NCI-H1417 (cell line): ENCODE measurements at places on chromosomes 1 and 21.

DNA sequence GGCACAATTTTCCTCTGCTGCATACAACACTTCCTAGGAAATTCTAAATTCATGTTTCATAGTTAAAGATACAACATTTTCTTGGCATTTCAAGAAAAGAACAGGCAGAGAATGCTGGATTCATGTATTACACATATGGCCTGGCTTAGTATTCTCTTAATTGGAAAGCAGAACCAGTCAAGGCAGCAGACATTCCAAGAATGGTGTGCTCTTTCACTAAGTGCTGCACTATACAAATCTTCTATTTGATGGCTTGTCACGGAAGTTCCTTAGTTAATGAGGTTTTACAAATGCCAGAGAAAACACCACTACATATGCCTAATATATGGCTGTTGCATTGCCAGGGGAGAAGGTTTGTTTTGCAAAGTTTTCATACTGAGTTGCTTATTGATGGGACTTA, 80.8 kb upstream of the DYNLT5 start:
- no peak for DNase-seq

DNA sequence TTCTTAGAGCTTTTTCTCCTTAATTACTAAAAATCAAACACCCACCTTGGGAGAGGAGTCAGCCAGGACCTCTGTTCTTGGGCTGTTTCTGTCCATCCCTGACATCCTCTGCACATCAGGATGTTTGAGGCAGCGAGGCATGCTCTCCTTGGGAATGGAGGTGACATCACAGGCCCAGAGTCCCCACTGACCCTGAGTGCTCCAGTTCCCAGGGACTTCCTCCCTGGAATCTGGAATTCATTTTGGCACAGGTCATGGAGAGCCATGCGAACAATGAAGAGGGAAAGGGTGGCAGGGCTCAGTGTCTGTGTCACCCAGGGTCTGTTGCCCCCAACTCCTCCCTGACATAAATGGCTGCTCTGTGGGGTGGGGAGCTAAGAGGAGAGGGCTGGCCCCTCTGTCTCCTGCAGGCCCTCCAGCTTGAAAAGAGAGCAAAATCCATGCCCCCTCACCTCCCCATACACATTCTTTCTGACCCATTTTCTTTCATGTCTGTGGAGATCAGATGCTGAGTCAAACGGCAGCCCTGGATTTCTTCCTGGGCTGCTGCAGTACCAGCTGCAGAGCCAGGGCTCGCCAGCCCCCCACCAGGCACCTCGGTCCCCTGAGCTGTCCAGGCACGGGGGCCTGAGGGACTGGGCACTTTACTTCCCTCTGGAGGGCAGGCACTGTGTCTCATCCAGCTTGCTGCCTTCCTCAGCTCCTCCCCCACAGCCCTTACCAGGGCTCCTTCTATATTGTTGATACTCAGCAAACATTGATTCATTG, 102.0 kb downstream of the NMNAT2 start:
- no peak for DNase-seq

DNA sequence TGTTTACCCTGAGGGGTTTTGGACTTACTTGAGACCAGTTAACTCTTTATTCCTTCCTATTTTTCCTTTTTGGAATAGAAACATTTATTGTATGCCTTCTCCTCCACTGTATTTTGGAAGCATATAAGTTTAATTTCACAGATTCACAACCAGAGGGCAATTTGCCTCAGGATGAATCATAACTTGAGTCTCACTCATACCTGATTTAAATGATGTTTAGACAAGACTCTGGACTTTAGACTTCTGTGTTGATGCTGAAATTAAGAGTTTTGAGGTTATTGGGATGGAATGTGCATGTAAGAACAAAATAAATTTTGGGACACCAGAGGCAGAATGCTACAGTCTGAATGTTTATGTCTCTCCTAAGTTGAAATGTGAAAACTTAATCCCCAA, 7.1 kb upstream of the ADAM30 start:
- no peak for DNase-seq

DNA sequence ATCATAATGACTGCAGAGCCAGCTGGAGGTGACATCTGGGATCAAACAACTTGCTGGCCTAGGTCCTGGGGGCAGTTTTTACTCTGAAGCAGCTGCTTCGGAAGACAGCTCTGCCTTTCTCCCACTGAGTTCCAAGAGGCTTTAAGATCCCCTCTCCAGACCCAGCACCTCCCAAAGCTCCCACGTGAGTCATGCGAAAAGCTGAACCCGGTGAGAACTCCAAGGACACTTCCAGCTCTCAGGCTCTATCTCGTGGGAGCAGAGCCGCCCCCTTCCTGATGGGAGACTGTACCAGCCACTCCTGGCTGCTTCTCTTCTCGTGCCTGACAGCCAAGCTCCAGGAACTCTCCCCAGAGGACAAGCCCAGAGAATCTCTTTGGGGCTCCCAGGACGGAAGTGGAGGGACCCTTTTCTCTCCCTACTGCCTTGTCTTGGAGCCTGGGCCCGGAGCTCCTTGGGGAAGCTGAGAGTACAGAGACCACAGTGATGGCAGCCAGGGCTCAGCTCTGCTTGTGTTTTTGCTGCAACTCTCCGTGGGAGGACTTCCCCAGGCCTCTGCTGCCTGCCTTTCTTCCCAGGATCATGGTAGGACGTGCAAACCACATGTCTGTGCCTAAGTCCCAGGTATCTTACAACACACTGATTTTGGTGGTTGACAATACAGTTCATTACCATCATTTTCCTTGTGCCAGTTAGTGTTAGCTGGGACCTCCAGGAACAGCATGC, 40.6 kb downstream of the STUM start:
- DNase-seq: no peak

DNA sequence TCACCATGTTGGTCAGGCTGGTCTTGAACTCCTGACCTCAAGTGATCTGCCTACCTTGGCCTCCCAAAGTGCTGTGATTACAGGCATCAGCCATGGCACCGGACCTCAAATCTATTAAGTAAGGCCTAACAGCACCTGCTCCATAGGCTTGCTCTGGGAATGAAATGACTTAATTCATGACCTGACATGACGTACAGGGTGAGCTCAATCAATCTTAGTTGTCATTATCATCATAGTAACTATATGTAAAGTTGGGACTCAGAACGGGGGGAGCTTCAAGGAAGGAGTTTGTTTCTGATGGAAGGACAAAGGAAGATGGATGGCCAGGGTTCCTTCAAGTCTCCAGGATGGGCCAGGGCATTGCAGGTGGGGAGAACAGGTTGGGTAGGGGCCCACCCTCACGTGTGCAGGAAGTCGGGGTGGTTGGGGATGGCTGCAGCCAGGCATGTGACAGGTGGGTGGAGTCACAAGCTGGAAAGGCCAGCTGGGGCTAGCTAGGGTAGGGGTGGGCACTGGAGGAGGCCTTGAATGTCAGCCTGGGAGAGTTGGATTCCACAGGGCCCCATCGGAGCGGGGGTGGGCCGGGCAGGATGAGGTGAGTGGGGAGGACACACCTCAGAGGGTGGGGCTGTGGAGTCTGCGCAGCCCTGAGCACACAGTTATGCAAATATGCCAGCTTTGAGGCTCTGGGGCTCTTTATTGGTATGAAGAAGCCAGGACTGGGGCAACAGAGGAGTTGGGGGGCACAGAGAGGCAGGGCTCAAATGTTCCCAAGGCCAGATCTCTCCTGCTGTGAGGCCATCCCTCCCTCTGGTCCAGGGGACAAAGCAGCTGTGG, 9.6 kb downstream of the TRIM62 start:
- DNase-seq: no peak

DNA sequence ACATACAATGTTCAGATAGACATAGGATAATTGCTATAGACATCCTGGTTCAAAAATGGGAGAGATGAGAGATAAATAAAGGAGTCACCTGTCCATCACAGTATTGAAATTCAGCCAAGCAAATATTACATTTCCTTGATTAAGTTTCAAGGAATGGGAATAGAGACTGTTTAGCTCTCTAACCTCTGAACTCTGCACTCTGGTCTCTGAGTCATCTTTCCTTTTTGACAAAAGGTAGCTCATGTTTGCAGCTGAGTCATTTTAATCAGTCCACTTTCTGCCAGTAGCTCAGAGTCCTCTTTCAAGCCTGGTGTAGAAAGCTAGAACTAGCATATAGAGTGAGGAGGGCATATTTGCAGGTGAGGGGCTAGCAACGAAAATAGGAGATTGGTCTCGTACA, 51.4 kb upstream of the GJA8 start:
- DNase-seq: no peak

DNA sequence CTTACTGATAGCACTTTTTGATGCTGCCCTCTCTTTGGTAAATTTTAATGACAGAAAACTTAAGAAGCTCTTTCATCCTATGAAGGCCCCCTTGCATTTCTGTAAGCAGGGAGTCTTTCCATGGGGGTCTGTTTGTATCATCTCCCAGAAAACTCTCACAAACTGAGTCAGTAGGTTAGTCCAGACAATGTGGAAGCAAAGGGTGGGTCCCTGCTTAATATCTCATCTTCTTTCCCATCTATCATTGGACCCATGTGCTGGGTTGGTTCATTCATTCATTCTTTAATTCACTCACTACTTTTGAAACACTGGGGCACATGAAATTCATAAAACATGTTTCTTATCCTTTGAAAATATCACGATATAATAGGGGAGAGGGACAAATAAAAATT, 164.3 kb downstream of the NTMT2 start:
- no peak for DNase-seq

DNA sequence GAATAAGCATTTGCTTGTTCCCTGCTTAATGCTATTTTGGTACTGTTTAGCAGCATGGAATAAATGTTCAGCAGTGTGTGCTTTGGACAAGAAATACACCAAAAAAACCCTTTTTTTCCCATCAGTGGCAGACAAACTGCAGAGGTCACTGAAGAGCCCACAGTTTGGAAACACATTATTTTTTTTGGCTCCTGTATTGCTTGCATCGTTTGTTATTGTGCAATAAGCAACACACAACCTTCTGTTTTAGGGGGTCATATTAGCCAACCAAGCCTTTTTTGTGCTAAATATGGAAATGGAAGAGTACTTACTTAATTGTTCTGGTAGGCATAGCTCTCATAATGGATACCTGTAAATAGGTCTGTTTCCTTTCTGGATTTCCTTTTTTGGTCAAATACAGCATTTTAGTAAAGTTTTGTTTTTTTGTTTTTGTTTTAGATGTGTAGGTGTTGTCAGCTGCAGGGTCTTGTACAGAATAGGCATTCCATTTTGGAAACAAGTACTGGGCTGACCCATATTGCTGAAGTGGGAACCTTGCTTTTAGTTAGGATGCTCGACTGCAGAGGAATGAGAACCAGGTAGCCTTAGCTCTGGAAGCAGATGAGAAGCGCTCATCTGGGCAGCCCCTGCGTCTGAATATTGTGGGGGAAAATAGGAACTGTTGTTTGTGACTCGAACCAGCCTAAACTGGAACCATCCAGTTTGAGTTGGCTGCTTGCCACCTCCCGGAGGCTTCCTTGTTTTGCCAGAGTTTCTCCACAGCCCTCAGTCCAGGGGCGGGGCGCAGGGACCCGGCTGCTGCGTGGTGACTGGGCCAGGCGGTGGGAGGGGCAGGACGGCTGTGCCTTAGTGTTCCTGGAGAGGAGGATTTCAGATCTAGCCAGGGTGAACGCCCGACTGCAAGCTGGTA, 38.4 kb downstream of the SPEN start:
- peak; percentile 83 for DNase-seq

- DNase-seq: no peak
Observed at GRCh38 chr1:151012684-151013471, 4.6 kb downstream of the PRUNE1 start.

- peak; percentile 56 for DNase-seq
Observed at GRCh38 chr1:27342391-27342777, 562 bp downstream of the SYTL1 start.

- no peak for DNase-seq
Observed at GRCh38 chr1:159007726-159008125, 2.0 kb upstream of the IFI16 start.

GRCh38 chr1:116558140-116558549, 12.7 kb downstream of the CD58 start:
- DNase-seq: no peak

GRCh38 chr1:57329937-57330336, 93.9 kb downstream of the DAB1 start:
- no peak for DNase-seq

GRCh38 chr1:216953495-216953894, 230.3 kb upstream of the ESRRG start:
- no peak for DNase-seq

- DNase-seq: no peak
Observed at GRCh38 chr1:46077644-46078043, 54.8 kb downstream of the PIK3R3 start.

GRCh38 chr1:11790880-11791715, 14.7 kb downstream of the MTHFR start:
- DNase-seq: no peak

DNA sequence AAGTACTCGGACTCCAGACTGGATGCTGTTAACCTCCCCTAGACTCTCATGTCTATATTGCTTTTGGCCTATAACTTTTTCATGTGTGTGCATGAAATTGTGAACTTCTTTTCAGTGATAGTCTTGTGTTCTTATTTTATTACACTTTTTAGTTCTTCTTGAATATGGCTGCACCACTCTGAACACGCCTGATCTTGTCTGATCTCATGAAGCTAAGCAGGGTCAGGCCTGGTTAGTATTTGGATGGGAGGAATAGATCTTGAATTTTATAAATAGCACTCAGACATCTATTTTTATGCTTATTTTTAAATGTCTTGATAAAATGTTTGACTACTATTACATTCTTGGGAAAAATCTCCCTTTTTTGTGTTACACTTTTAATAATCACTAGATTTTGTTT, 22.4 kb downstream of the TCP10L start:
- no peak for DNase-seq

- peak; percentile 36 for DNase-seq
Observed at GRCh38 chr21:34980423-34981115, 68.5 kb downstream of the RUNX1 start.

- peak; percentile 84 for DNase-seq
Observed at GRCh38 chr1:53326598-53327181, 1.2 kb downstream of the LRP8 start.

- no peak for DNase-seq
Observed at GRCh38 chr1:165383067-165383466, 26.6 kb upstream of the LMX1A start.

DNA sequence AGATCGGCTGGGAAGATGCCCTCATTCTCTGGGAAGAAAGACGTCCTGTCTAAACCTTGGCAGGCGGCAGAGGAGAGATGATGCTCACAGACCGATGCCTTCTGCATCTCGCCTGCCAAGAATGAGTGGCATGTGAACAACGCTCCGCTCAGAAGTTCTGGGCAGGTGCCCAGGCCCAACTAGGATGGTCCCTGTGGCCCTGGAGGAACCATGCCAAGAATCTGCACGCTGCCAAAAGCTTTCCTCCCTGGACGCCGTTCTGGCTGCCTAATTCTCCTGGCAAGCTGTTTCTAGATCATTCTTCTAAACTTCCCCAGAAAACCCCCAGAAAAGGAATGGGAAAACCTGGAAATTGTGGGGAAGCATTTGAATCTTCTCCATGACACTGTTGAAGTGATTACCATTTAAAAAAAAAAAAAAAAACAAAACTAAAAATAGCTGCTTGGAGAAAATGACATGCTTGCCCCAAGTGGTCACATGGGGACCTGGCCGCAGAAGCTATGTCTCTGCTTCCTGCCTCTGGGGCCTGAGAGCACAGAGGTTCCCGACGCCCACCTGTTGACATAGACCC, 440.9 kb downstream of the PRDM2 start:
- DNase-seq: no peak

GRCh38 chr1:220784751-220785150, 2.0 kb upstream of the MTARC1 start:
- DNase-seq: no peak

GRCh38 chr1:27538793-27539192, 48.8 kb upstream of the WASF2 start:
- no peak for DNase-seq

- no peak for DNase-seq
Observed at GRCh38 chr1:228474507-228474906, 12.7 kb upstream of the RNF187 start.

- no peak for DNase-seq
Observed at GRCh38 chr1:182688436-182689205, 4.2 kb upstream of the RGS8 start.

- DNase-seq: peak; percentile 21
Observed at GRCh38 chr1:119712342-119713038, 756 bp downstream of the PHGDH start.
